ENCODE measurements at places on chromosomes 4 and X. TPM values are rescaled to one million over a fixed set of nuclear protein-coding genes. Genes with fewer than 3 reads are reported as not detected.

Gene DGKK
- total RNA-seq: not detected

Gene EDA2R
- 3.1 TPM for total RNA-seq

GRCh38 chr4:152935631-152936445, at the start of gene FHDC1:
FHDC1 (plus strand) TSS chr4:152936323; CDS start chr4:152943058, 6,735 bp downstream.
- peak; percentile 83 for DNase-seq

GRCh38 chr4:53527930-53528329, 63.4 kb downstream of the LNX1 start:
- DNase-seq: no peak

- no peak for DNase-seq
Observed at GRCh38 chr4:12692815-12693214, 791.3 kb downstream of the RAB28 start.
